ENCODE measurements at places on chromosomes 6 and 20. TPM values are rescaled to one million over a fixed set of nuclear protein-coding genes. Genes with fewer than 3 reads are reported as not detected.

Gene CCR6
- 0.27 TPM for polyA plus RNA-seq

DNA sequence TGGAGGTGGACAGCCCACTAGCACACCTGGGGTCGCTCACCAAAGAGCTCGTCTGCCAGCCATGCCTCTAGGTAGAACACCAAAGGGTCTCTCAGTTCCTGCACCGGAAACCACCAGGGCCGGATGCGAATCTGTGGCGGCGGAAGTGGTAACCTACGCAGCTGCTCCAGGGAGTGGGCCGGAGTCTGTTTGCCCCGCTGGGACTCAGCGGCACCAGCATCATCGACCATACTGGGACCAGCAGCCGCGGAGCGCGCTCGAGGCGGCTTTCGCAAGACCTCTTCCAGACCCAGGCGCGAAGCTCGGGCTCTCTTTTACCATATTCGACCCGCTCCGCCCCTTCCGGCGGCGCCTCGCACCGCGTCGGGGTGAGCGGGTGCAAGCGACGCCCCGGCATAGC, at the start of gene OOEP:
Gene OOEP, minus strand, starts transcription at position 335 of the 400 bp plus-strand sequence. Its CDS starts 105 bp downstream, at position 230.
- DNase-seq: no peak

- H3K4me3 ChIP-seq: no peak overlapping the region
- no peaks in the 10 kb centered on the region for H3K27me3 ChIP-seq
- H3K4me1 ChIP-seq: no peaks in the 10 kb centered on the region
Observed at GRCh38 chr20:3133155-3133554, 26.5 kb downstream of the FASTKD5 start.

DNA sequence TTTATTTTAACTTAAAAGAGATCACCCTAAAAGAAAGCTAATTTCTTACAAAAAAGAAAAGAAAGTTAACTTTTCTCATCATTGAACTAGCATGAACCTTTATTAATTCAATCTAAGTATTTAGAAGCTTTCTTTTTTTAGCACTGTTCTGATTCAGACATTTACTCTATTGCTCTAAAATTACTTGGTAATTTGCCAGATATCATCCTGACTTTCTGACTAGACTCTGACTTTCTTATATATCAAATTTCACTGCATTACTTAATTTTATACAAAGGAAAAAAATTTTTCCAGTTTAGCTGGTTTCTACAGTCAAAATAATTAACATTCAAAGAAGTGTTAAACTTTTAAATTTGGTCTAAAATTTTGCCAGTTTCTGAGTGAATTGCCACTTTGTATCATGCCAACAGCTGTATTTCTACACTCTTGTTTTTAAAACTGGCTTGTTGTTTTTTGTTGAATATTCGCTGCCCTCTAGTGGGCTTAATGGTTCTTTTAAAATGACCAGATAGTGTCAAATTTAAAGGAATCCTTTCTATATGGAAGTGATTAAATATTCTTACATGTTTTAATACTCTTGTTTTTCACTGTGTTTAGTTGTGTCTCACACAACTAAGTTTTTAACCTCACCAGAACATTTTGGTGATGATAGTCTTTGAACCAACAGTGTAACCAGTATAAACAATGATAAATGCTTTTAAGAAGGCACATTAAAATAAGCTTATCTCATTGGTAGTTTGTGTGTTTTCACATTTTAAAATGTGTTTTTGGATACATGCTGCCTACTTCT, 102.0 kb downstream of the POPDC3 start:
- DNase-seq: no peak
- no peak overlapping the region for H3K27ac ChIP-seq
- peaks cover 16% of the 10 kb centered on the region for H3K36me3 ChIP-seq
- no peak overlapping the region for H3K4me3 ChIP-seq

Gene SLC22A16
- not detected for polyA plus RNA-seq

Gene RIMS1
- 0.35 TPM for polyA plus RNA-seq

Gene OPRM1
- not detected for polyA plus RNA-seq

GRCh38 chr6:28322661-28323060, 13.3 kb downstream of the ZSCAN31 start:
- H3K27me3 ChIP-seq: no peaks in the 10 kb centered on the region
- H3K4me3 ChIP-seq: no peak overlapping the region
- no peak overlapping the region for H3K27ac ChIP-seq

Gene BPIFB4
- polyA plus RNA-seq: not detected

Gene TRIM31
- 0.08 TPM for polyA plus RNA-seq

Gene PAX1
- polyA plus RNA-seq: not detected

DNA sequence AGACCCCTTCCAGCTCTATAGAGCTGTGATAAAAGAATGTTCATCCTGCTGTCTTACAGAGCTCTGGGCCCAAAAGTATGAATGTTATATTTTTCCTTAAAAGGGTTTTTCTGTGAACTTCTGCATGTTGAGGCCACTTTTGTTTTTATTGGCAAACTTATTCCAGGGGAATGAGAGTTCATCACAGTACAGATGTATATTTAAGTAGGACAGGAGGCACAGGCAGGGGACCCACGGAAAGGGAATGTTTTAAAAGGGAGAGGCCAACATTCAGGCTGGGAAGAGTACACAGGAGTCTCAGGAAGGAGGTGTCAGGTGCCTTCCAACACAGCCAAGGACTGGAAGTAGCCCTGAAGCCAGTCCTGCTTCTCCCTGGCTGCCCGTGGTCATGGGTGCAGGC, 148.4 kb downstream of the EYA2 start:
- no peak overlapping the region for H3K27ac ChIP-seq
- no peak for DNase-seq
- H3K4me3 ChIP-seq: no peak overlapping the region
- no peaks in the 10 kb centered on the region for H3K36me3 ChIP-seq
- H3K4me1 ChIP-seq: no peaks in the 10 kb centered on the region

Gene ENPP1
- 6.9 TPM for polyA plus RNA-seq

Gene MED20
- 51.8 TPM for polyA plus RNA-seq

GRCh38 chr6:166955121-166955864, 1.1 kb downstream of the RNASET2 start:
- H3K27ac ChIP-seq: no peak overlapping the region
- peak overlapping the region; percentile 71 for H3K4me3 ChIP-seq
- H3K4me1 ChIP-seq: peaks cover 3% of the 10 kb centered on the region

GRCh38 chr6:34249469-34250261, 859 bp upstream of the SMIM29 start:
- no peaks in the 10 kb centered on the region for H3K27me3 ChIP-seq
- peak overlapping the region; percentile 44 for H3K4me3 ChIP-seq
- H3K27ac ChIP-seq: no peak overlapping the region
- H3K36me3 ChIP-seq: no peaks in the 10 kb centered on the region

Gene MMP24
- polyA plus RNA-seq: 27.2 TPM

Gene LAMA2
- polyA plus RNA-seq: 1.3 TPM

Gene ZC2HC1B
- not detected for polyA plus RNA-seq

DNA sequence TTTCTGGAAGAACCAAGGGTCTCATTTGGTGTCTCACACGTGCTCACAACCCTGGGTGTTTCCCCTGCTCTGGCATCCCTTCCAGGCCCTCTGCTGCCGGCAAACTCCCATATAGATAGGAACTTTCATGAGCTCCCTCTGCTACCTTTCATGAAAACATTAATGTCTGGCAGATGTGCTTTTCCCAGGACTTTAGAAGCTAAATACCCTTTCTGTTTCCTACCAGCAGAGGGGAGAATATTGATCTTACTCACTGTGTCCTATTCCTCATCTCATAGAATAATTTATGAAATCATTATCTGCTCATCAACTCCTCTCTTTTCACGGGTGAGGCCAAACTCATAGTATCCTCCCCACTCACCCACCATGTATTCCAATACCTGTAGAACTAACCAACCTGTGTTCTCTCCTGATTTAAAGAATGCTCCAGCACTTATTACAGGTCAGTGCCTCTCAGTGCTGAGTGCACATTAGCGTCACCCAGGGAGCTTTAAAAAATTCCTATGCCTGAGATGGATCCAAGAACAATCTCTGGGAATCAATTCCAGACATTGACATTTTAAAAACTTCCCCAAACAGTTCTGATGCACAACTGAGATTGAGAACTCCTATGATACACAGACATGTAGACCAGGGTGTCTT, 298.5 kb upstream of the JAG1 start:
- H3K4me1 ChIP-seq: no peaks in the 10 kb centered on the region
- no peaks in the 10 kb centered on the region for H3K27me3 ChIP-seq
- DNase-seq: no peak
- H3K4me3 ChIP-seq: no peak overlapping the region
- H3K36me3 ChIP-seq: no peaks in the 10 kb centered on the region
- no peak overlapping the region for H3K27ac ChIP-seq

Gene RAET1L
- polyA plus RNA-seq: not detected

Gene KIF25
- polyA plus RNA-seq: 1.5 TPM

Gene CCDC170
- 0.06 TPM for polyA plus RNA-seq

- no peak overlapping the region for H3K27ac ChIP-seq
- H3K27me3 ChIP-seq: no peaks in the 10 kb centered on the region
- H3K4me1 ChIP-seq: no peaks in the 10 kb centered on the region
- H3K4me3 ChIP-seq: no peak overlapping the region
- H3K36me3 ChIP-seq: no peaks in the 10 kb centered on the region
Observed at GRCh38 chr6:138833816-138834539, 38.1 kb downstream of the ECT2L start.
